ENCODE measurements at places on chromosomes 7 and 10.

DNA sequence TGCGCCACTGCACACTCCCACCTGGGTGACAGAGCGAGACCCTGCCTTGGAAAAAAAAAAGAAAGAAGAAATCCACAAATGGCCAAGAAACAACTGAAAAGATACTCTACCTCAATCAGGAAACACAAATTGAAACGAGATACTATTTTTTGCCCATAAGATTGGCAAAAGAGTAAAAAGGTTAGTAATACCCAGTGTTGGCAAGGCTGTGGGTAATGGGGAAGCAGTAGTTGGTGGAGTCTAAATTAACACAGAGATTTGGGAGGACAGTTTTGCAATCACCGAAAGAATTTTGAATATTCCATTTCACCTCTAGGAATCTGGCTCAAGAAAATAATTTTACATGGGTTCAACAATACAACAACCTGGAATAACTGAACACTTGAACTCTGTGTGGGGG lies 19.9 kb downstream of the ABRAXAS2 start:
- DNase-seq: no peak

DNA sequence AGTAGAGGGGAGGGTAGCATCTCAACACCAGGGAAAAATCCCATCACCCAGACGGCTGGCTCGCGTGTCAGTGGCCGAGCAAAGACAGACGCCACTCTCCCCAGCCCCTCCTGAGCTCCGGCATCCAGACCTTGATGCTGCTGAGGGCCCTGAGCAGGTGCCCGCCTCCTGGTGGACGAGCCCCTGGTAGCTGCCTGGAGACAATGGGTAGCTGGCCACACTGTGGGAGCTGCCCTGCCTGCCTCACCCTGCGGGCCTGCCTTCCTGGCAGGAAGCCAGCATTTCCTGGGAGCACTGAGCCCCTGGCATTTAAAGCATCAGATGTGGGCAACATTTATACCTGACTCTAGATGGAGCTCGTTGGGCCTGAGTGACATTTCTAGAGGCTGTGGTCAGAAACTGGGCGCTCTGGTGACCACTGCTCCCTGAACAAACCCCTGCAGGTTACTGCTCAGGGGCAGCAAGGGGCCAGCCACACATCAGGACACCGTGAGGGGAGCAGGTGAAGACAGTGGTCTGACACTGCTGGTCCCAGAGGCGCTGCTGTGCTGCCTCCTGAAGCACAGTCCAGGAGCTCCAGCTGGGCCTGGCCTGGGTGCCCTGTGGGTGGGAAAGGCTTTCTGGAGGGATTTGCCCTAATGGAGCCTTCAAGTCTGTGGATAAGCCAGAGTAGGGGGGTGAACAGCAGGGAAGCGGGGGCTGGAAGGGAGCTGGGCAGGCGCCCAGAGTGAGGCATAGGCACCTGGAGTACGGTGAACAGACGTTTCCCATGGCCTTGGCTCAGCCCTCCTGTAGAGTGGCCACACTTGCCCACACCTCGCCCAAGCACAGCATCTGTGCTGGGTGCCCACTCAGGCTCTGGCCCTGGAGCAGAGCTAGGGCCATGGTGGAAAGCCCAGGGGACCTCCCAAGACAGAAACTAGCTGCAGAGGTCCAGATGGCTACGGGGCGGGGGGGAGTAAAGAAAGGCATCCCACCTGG lies 138.7 kb downstream of the MAPK8 start:
- peak; percentile 38 for DNase-seq

GRCh38 chr10:17092216-17092944 lies 37.2 kb downstream of the CUBN start:
- no peak for DNase-seq

- no peak for DNase-seq
Observed at GRCh38 chr7:145293228-145293701, 457.4 kb upstream of the TPK1 start.

- peak; percentile 19 for DNase-seq
Observed at GRCh38 chr7:76202666-76203030, 952 bp downstream of the SRRM3 start.

DNA sequence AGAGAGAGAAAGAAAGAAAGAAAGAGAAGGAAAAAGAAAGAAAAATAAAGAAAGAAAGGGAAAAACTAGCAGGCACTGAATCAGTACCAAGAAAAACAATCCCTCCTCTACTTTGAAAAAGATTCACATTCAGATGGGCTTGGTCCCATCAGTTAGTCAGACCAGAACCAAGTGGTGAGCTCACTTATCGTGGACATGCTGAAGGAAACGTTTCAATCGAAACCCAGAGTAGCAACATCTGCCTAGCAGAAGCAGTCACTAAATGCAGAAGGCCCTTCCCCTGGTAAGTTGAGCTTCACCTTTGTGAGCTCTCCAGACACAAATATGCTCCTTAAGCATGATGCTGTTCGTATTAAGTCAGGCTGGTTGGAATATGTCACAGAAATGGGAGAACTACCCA lies 167.7 kb downstream of the TRIL start:
- no peak for DNase-seq
